D341Med (cell line): ENCODE measurements at places on chromosomes 3 and 15.

- DNase-seq, result peak; percentile 78
These were observed 12.8 kb upstream of the SH3BP5 start for GRCh38 chr3:15345066-15345607.

DNA sequence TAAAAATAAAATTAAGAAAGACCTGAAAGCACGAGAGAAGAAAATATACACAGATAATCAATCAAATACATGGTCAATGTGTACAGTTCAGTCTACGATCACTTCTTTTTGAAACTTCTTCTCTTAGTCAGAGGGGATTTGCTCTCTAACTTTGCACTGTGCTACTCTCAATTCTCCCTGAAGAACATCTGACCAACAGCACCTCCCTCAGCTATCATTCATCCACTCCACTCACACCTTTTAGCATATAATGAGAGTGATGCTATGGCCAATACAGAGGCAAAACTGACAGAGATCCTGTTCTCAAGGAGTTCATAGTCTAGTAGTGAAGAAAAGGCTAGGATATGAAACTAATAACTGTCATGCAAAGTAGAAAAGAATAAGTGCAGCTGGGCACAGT, 45.9 kb downstream of the P3H2 start:
- DNase-seq, result no peak

GRCh38 chr3:152097770-152098169, 171.0 kb upstream of the MBNL1 start:
- no peak for DNase-seq

DNA sequence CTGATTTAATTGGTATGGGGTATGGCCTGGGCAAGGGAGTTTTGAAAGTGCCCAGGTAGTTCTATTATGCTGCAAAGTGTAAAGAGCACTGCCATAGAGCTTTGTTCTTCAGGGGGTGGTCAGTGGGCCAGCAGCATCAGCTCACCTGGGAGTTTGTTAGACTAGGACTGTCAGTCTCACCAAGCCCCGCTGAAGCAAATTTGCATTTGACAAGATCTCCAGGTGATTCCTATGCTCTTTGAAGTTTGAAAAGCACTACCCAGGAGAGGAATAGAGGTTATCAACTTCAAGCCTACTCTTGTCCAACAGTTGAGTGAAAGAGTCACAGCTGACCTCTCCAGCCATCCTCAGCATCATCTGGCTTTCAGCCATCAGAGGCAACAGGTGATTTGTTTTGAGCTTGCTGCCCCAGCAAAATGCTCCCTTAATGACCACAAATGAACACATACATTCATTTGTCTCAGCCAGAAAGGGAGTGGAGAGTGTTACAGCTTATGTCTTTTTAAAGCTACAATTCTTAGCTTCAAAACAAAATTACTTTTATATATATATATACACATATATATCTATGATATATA, 8.0 kb downstream of the ZSCAN2 start:
- DNase-seq, result no peak

DNA sequence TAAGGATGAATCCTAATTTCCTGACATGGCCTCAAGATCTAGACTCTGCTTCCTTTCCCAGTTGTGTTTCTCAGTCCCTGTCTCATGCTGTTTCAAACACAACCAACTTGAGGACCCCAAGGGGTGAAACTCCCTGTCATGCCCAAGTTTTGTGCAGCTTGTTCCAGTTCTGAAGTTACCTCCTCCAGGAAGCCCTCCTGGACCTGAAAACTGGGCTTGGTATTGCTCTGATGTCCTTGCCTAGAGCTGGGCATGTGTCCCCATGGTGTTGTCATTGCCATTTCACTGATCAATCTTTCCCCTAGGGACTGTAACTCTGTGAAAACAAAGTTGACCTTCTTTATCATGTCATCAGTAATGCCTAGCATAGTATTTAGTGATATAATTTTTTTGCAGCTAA, 6.1 kb upstream of the LMOD3 start:
- no peak for DNase-seq

DNA sequence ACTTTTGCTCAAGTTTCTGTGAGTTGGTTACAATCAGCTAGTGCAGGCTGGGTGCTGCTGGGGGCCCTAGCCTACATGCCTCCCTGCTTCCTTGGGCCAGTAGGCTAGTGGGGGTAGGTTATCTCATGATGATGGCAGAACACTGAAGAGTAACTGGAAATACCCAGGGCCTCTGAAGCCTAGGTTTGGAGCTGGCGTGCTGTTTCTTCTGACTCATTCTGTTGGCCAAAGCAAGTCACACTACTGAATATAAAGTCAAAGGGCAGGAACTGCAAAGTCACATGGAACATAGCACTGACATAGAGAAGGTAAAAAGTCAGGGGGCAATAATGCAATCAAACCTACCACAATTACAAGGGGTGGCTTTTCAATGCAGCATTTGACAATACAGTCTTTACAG, 34.5 kb downstream of the RASGRP1 start:
- DNase-seq, result no peak

GRCh38 chr3:37346227-37347005, 172.0 kb upstream of the LRRFIP2 start:
- no peak for DNase-seq

DNA sequence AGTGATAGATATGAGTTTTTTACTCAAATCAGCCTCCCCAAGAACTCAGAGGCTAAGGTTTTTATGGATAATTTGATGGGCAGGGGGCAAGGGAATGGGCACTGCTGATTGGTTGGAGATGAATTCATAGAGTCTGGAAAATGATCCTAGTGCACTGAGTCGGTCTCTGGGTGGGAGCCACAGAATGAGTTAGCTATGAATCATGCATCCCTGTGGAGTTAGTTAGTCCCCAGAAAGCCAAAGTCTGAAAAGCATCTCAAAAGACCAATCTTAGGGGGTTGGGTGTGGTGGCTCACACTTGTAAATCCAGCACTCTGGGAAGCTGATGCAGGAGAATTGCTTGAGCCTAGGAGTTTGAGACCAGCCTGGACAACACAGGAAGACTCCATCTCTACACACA, 516.1 kb downstream of the AGBL1 start:
- DNase-seq, result no peak

DNA sequence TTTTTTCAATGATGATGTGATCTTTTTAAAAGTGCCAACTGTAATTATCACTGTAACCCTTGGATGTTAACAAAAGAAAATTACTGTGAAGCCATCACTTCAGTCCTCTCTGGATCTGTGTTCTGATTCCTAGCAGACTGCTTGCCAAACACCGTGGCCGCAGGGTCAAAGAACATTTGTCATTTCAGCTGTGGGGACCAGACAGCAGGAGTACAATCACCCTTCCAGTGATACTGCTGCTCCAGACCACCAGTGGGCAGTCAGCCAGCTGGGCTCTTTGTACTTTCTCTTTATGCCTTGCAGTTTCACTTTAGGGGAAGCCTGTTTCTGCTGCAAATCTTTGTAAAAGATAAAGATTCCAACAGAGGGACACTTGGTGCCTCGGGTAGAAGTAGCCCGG, 770.0 kb downstream of the GRM7 start:
- DNase-seq, result no peak

- DNase-seq, result peak; percentile 42
These were observed 843 bp downstream of the CHRNA5 start for GRCh38 chr15:78565951-78566774.

DNA sequence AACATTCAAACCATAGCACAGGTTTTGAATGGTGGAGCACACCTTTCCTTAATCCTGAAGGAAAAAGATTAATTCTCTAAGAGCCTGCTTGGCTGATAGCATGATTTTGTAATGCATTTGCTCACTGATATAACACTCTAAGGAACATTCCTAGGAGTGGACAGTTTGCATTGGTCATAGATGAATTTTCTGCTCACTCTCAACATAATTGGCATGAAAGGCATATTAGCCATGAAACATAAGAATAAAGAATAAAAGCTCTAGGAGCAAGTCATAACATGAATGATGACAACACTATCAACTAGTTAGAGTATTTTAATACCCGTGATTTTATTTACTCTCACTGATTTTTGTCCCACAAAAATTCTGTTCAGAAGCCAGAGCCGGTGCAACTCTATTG, 34.3 kb upstream of the LRTM1 start:
- no peak for DNase-seq

GRCh38 chr3:156491192-156491591, 63.7 kb downstream of the SSR3 start:
- DNase-seq, result no peak
